NCI-H460 (cell line): ENCODE measurements at places on chromosomes 11 and 22.
A peak's percentile ranks its signal among the peaks of the same experiment; 100 is the strongest.

GRCh38 chr22:38088629-38089473, 4.9 kb upstream of the SLC16A8 start:
- DNase-seq: no peak

DNA sequence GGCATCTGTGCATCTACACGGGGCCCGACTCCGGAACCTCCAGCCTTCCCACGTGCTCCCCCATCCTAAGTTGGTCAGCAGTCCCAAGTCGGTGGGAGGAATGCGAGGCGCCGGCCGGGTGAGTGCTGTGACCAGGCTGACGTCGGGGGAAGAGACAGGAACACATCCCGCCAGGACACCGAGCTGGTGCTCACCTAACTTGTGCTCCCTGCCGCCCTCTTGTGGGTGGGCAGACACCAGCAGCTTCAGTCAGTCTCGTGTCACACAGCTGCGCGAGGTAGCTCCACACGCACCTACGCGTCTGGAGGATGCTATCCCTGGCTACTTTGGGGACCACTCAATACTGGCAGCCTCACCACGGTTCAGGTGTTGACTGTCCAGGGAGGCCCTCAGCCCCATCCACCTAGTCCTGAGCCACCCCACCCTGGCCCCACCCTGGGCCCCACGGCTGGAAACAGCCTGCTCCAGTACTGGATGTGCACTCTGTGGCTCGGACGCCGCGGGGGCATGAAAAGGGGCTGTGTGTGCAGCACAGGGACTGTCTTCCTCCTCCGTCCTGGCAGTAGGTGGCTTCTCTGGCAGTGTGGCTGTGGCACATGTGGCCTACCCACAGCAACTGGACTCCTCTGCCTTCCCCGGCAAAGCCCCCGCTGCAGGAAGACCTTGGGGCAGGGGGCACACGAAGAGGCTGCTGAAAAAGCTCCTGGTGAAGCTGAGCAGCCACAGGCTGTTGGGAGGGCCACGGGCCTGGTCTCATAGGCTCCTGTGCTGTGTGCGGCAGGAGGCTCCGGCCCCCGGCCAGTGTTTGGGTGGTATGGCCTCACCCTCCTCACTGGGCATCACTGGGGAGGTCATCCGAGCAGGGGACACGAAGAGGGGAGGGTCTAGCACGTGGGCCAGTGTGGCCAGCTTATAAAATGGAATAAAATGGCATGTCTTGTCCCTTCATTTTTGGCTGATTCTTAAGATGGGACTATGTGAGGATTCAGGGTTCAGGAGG, 11.2 kb upstream of the BID start:
- peak; percentile 24 for DNase-seq

DNA sequence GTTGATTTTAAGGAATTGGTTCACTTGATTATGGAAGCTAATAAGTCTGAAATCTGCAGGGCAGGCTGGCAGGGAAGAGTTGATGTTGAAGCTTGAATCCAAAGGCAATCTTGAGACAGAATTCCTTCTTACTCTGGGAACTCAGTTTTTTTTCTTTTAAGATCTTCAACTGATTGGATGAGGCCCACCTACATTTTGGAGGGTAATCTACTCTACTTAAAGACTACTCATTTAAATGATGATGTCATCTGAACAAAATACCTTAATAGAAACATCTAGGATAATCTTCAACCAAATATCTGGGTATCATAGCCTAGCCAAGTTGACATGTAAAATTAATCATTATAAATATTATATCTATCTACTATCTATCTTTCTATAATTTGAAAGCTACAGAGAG, 163.2 kb downstream of the PGR start:
- no peak for DNase-seq

DNA sequence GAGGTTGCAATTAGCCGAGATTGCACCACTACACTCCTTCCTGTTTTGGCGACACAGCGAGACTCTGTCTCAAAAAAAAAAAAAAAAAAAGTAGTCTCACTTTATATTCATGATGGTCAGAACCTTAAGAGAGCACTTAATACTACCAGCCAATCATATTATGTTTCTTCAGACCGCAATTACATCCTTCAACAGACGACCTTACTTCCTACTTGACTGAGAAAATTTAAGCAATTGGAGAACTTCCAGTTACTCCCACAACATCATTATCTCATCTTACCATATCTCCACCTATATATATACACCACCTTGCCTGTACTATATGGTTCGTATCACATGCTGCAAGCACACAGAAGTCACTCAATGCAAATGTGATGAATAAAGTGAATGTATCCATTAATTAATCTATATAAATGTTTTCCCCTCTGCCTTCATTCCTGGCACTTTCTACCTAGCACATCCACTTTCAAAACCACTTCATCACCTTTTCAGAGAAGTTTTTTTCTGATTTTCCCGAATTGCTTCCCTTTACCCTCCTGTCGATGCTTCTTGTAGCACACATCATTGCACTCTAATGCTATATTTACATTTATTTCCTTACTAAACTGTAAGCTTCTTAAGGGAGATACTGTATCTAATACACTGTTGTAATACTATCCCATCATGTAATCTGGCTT, 13.8 kb downstream of the ATP5MG start:
- DNase-seq: no peak

DNA sequence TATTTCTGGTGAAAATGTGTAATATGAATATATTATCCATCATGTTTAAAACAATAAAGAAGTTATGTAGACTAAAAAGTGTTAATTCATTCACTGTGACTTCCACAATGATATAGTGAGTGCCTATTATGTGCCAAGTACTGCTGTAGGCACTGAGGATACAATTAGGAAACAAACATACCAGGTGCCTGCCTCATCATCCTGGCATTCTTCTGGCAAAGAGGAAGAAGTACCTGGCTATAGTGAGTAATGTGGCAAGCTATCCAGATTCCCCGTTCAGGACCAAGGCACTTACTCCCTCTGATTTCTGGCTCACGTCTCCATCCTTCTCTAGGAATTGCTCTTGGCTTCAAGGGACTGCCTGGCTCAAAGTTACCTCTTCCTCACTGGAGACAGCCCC, 77.5 kb upstream of the CLMP start:
- DNase-seq: no peak

DNA sequence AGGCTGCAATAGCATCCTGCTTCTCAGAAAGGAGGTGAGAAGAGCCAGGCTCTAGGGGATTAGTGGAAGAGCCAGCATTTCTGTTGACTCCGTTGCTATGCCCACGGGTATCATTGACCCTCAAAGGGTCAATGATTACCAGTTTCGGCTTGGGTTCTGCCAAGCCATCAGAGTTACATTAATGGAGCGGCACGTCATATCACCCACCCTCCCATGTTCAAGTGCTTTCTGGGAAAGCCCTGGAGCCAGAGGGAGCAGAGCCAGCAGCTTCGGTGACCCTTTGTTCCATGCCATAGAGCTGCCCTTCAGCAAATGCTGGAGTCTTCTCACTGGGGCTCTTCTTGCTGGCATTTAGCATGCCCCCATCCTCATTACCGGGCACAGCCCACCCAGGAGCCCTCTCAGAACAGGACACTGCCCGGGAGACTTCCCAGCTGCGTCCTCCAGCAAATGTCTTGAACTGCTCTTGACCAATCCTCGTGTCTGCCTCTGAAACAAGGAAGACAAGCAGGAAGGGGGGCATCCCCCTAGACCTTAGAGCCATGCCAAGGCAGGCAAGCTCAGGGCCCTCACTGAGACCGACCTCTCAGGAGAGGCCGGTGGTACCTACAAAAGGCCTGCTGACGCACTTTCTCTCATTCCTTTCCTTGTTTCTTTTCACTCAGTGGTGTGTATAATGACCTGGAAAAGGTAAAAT, 14.6 kb downstream of the KCNJ1 start:
- no peak for DNase-seq

GRCh38 chr22:46008291-46008690, 31.3 kb upstream of the WNT7B start:
- DNase-seq: no peak

DNA sequence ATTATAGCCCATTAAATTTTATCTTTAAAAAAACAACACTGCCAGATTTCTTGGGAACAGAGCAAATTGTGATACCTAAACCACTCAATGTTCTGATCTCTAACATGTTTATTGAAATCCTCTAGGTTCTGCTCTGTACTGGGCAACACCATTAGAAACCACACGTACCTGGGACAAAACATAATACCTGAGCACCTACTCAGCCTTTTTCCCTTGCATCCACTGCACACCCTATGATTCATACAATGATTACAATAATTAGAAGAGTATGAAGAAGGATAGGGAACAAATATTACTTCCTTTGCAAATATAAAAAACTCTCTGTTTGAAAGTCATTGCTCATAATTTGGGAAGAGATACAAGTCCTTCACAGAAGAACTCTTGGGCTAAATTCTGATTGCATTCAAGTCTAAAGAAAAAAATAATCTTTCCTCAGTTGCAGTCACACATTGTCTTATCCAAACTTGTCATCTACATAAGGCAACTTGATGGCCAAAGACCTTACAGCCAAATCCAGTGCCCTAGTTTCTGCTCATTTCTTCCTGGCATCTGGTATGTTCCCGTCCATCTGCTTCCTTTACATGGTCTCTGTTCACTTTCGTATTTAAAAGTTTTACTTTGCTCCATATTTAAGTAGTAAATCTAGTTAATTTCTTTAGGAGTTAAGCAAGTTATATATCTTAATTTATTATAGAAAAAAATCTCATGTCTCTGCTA, 407.4 kb downstream of the LRRC4C start:
- no peak for DNase-seq

DNA sequence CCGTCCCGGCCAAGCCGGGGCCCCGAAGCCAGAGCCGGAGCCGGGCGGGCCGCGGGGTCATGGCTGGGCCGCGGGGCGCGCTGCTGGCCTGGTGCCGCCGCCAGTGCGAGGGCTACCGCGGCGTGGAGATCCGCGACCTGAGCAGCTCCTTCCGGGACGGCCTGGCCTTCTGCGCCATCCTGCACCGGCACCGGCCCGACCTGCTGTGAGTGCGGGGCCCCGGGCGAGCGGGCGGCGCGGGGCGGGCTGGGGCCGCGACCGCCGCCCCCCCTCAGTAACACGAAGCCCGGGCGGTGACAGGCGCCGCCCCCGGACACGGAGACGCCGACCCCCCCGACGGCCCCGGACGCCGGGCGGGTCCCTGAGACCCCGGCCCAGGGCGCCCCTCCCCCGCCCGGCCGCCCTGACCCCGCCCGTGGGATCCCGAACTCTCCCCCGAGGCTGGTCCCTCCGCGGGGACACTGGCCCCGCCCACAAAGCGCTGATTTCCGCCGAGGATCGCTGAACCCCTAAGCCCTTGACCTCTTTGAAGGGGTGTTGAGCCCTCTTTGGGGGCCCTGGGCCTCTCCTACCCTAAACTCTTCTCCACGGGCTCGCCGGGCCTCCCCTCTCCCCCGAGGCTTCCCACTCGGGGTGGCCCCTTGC, 389 bp downstream of the MICALL1 start:
- no peak for DNase-seq

GRCh38 chr11:12184699-12185098, 74.3 kb downstream of the MICAL2 start:
- DNase-seq: no peak

- DNase-seq: no peak
These were observed 308.7 kb downstream of the C11orf87 start for GRCh38 chr11:109730669-109731068.

GRCh38 chr11:132422722-132423121, 1052.3 kb downstream of the NTM start:
- DNase-seq: no peak
